ENCODE measurements at places on chromosomes 5 and 9.

GRCh38 chr9:91163444-91163772 lies 198.3 kb downstream of the AUH start:
- DNase-seq, result no peak

- no peak for DNase-seq
Observed at GRCh38 chr5:85182344-85182743, 797.7 kb upstream of the EDIL3 start.

- DNase-seq, result no peak
Observed at GRCh38 chr5:100706776-100707175, 171.6 kb downstream of the FAM174A start.

DNA sequence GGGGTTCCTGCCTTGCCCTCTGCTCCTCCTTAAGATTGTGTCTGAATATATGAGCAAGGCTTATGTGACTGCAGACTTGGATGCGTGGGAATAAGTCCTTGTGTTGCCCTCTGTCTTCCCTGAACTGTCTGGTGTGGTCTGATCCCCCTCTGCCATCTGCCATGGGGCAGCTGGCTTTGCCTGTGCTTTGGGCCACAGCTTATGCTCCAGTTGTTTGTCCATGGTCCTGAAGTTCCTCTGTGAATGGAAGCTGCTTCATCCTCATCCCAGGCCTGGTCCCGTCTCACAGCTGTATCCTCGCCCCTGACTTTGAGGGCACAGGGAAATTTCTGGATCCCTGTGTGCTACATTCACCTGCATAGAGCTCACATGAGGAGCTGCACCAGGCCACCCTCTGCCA lies 14.7 kb downstream of the IL31RA start:
- DNase-seq, result no peak

DNA sequence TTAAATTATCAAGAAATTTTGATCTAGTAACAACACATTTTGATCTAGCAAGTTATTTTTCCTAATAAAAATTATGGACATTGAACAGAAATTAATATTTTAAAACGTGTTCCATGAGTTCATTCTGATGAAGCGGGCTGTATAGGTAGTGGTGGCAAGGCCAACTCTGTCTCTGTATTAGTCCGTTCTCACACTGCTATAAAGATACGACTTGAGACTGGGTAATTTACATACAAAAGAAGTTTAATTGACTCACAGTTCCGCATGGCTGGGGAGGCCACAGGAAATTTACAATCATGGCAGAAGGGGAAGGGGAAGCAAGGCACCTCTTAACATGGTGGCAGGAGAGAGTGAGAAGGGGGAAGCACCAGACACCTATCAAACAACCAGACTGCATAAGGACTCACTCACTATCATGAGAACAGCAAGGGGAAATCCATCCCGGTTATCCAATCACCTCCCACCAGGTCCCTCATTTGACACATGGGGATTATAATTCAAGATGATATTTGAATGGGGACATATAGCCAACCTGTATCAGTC lies 61.2 kb downstream of the TMEM232 start:
- DNase-seq, result no peak

DNA sequence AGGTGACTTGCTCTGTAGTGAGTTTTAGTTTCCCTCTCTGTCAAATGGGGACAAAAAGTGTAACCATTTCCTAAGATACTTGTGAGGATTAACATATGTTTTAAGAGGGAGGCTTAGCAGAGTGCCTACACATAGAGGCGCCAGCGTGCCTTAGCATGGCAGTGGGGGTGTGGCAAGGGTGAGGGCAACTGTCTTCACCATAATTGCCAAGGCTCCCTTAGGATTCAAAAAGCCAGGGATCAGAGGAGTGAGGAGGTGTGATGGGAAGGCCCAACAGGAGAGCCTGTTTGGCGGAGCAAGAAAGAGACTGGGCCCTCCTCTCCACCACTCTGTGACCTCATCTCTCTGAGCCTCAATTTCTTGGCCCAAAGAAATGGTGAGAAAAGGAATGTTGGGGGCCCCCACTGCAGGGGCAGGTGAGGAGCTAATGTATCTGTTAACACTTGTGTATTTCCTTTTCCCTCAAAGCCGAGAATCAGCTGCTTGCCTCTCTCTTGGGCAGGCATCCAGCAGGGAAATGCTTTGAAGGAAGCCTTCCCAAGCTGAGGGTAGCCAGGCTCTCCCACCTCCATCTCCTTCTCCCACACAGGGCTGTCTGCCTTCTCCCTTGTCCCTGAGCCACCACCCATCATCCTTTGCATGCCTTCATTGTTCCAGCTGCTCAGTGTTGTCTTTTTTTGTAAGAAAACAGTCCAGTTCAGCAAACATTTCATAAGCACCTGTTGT lies 76.0 kb downstream of the DAB2IP start:
- DNase-seq, result no peak

DNA sequence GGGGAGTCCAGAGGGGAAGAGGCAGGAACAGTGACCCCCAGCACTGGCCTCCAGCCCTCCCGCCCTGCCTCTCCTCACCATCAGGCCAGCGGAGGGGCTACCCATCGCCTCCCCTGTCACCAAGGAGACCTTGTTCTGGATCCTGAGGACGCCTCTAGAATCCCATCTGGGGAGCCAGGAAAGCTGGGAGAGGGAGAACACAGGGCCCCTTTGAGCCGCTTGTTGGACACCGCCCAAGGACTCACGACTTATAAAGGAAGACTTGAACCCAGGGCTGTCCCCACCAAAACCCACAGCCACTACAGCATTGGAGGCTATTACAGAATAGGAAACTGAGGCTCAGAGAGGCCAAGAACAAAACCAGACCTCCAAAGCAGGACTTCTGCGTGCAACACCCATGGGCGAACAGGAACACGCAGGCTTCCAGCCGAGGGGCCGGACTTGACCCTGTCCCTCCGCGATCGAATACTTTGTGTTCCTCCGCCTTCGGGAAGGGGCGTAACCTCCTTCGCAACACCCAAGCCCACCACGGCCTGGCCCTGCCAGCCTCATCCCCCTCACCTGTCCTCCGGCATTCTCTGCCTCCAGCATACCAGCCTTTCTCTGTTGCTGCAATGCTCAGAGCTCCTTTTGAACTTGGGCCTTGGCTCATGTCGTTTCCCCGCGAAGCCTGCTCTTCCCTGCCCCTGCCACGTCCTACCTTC lies 54.2 kb downstream of the C9orf50 start:
- DNase-seq, result no peak

- no peak for DNase-seq
Observed at GRCh38 chr5:39478863-39479262, 54.1 kb upstream of the DAB2 start.

GRCh38 chr5:89401659-89402058 lies 518.7 kb upstream of the MEF2C start:
- DNase-seq, result no peak

DNA sequence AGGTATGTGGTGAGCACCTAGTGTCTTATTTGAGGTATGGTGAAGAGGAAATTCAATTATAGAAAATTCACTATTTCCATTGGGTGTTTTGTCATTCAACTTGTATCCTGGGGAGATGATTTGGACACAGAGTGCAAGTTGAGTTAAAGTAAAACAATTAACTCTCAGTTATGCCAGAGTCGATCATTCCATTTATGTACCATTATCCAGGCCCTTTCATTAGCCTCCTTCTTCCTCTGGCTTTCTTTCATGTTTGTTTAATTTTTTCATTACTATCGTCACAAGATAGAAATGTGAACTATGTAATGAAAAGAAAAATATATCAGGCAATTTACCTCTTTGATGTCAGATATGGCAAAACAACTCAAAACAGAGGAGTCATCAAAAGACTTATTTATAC lies 1347.2 kb upstream of the NUDT12 start:
- DNase-seq, result no peak

DNA sequence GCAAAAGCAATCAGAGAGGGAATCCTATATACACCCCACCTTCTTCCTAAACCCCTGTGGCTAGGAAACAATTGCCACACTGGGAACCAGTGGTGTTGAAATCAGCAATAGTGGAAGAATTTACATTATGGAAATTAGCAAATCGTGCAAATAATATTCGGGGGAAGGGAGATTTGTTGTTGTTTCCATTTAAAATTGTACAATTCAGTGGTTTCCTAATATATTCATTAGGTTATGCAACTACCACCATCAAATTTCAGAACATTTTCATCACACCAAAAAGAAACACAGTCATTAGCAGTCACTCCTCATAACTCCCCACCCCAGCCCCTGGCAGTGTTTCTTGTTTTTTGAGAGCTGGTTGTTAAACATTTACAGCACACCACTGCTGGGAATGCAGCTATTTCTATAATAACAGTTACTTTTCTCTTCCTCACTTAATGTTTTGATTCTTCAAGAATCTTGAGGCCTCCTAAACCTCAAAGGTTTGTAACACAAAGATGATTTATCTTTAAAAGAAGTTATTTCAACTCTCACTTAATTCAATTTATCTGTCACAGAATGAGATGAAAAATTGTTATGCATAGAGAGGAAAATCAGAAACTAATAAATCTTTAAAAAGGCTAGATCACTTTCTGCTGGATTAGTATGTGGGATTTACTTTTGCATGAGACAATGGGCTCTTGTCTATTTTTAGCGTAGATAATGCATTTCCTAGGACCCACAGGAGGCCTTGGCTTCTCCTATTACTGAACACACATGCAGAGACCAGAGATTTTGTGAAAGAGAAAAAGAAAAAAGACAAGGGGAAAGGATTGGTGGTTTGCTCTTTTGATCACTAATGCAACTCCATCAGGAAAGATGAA lies 91.8 kb upstream of the DAPK1 start:
- no peak for DNase-seq

DNA sequence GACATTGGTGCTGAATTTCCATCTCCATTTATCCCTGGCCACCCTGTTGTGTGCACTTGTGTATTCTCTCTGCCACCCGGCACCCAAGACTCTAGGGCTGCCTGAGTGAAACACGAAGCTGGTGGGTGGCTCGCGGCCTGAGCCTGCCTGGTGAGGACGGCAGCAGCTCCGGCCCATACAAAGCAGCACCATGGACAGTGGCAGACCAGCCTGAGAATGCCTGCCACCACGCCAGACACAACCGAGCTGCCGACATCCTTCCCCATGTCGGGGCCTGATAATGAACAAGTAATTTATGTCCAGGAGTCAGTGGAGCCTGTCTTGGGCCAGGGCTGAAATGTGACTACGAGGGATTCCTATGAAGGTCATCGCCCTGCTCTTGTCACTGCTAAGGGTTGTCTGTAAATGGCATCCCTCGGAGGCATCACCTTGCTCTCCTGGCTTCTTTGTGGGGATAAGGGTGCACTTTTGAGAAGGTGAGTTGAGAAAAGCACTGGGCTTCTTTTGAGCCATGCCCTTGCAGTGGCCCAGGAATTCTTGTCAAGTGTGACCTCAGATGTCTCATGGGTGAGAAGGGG lies 175.7 kb downstream of the MELK start:
- DNase-seq, result no peak

GRCh38 chr5:83750749-83751148 lies 30.1 kb upstream of the HAPLN1 start:
- no peak for DNase-seq

- DNase-seq, result no peak
Observed at GRCh38 chr5:164027738-164028137, 522.3 kb downstream of the MAT2B start.

- DNase-seq, result no peak
Observed at GRCh38 chr5:124342584-124342983, 403.9 kb downstream of the ZNF608 start.

- no peak for DNase-seq
Observed at GRCh38 chr5:138745268-138745667, 8.0 kb upstream of the CTNNA1 start.

DNA sequence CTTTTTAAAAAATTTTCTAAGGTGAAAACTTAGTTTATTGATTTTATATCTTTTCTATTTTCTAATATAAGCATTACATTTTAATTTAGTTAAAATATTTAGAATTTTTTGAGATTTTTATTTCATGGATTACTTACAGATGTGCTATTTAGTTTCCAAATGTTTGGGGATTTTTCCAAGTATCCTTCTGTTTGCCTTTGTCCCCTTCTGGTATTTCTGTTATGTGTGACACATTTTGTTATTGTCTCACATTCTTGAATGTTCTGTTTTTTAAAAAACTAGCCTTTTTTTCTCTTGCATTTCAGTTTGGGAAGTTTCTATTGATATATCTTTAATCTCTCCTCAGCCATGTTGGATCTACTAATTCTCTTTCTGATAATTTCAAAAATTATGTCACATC lies 234.9 kb downstream of the FAM170A start:
- no peak for DNase-seq

DNA sequence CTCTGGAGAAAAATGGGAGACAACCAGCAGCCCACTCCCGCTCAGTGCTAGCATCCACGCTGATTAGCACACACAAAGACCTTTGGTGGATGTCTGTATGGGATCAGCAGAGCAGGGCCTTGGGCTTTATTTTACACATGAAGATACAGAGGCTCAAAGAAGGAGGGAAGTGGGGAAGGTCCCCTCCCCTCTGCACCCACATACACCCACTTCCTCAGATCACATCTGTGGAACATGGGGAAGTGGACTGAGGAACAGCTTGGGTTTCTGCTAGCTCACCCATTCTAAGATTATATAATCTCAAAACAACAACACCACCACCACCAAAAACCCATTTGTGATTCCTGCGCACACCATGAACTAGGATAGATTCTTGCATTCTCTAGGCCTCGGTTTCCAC lies 14.0 kb downstream of the GGTA1 start:
- no peak for DNase-seq

DNA sequence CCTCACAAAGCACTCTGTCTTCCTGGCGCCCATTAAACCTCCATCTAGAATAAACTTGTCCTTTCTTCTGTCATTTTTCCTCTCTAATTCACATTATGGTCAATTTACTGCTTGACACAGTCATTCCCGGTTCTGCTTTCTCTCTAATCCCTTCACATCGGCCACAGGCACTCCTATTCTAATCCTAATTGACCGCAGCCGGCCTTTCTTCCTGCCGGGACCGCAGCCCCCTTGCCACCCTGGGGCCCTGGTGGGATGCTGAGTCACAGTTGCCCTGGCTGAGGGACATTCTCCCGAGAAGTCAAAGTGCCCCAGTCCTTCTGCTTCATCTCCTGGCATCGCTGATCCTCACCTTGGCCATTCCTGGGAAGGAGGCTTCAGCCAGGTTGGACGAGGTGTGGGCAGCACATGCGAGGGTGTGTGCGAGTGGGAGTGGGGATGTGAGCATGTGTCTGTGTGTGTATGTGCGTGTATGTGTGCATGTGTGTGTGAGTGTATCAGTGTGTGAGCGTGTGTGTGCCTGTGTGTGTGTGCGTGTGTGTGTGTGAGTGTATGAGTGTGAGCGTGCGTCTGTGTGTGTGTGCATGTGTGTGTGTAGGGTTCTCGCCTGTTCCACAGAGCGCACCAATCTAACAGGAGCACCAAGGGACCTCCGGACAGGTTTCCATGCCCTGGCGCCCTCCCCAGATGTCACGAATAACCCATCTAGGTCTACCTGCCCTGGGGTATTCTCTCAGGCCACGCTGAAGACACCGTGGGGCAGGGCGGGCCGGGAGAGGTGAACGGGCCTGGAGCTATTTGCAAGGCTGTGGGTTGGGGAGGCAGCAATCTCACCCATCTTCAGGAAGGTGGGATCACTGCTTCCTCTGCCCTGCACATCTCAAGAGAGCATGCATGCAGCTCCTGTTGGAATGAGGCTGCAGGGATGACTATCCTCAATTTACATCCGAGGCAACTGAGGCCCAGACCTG lies 191.2 kb downstream of the PAX5 start:
- DNase-seq, result no peak
